ENCODE measurements at places on chromosomes 13 and 19.

GRCh38 chr13:48567515-48568369 lies 34.9 kb upstream of the RCBTB2 start:
- no peak overlapping the region for H3K4me3 ChIP-seq
- no peaks in the 10 kb centered on the region for H3K36me3 ChIP-seq
- H3K27me3 ChIP-seq, result no peaks in the 10 kb centered on the region
- no peak for DNase-seq

DNA sequence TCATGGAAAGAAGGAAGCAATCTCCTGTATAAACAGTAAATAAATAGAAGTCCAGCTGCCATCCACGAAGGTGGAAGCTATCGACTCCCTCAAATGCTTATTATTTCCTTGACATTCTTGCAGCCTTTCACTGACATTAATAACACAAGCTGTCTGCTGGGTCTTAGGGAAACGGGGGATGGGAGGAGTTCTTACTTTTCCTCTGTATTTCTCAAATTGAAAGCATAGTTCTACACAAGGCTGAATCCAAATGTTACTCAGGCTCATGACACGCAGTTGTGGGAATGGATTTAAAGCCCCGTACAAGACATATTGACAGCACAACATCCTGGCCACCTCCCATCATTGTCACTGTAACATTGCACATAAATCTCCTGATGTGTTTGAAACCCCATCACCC lies 4.0 kb downstream of the SERPINE3 start:
- no peaks in the 10 kb centered on the region for H3K4me1 ChIP-seq
- no peaks in the 10 kb centered on the region for H3K36me3 ChIP-seq
- no peak overlapping the region for H3K4me3 ChIP-seq

GRCh38 chr19:15813916-15814315 lies 1.5 kb downstream of the OR10H1 start:
- no peak overlapping the region for H3K4me3 ChIP-seq
- H3K36me3 ChIP-seq, result peaks cover 20% of the 10 kb centered on the region
- DNase-seq, result no peak
- no peaks in the 10 kb centered on the region for H3K27me3 ChIP-seq
- no peaks in the 10 kb centered on the region for H3K4me1 ChIP-seq

DNA sequence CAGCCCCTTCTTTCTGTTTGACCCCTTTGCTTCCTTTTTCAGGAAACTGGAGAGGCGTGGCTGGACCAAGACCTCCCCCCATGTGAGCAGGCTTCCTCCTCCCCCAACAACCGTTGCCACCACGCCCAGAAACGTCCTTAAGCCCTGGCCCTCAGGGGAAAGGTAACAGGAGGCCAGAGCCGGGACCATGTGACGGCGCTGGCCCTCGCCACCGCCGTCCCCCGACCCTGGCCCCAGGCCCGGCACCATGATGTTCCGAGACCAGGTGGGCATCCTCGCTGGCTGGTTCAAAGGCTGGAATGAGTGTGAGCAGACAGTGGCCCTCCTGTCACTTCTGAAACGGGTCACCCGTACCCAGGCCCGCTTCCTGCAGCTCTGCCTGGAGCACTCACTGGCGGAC lies 14.4 kb downstream of the SAMD4B start:
- no peak for DNase-seq
- no peaks in the 10 kb centered on the region for H3K4me1 ChIP-seq
- H3K27me3 ChIP-seq, result no peaks in the 10 kb centered on the region
- H3K4me3 ChIP-seq, result no peak overlapping the region
- peaks cover 79% of the 10 kb centered on the region for H3K36me3 ChIP-seq
- H3K27ac ChIP-seq, result no peak overlapping the region

DNA sequence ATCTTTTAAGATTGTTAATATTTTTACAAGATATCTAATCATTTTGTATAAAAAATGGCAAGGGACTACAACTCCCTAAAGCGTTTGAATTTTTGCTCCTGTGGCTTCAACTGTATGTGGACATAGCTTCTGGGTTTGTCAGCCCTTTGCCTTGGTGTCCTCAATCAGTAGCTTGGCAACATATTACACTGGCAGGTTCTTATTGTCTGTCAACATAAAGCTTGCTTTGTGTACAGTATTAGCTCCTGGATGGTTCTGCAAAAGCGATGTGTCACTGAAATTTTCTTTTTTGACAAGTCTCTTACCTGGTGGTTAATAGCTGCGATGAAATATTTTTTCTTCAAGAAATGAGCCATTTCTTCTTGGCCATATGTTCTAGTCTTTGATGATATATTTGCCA lies 190.0 kb downstream of the HS6ST3 start:
- DNase-seq, result no peak
- no peaks in the 10 kb centered on the region for H3K36me3 ChIP-seq
- no peaks in the 10 kb centered on the region for H3K4me1 ChIP-seq
- no peak overlapping the region for H3K27ac ChIP-seq

DNA sequence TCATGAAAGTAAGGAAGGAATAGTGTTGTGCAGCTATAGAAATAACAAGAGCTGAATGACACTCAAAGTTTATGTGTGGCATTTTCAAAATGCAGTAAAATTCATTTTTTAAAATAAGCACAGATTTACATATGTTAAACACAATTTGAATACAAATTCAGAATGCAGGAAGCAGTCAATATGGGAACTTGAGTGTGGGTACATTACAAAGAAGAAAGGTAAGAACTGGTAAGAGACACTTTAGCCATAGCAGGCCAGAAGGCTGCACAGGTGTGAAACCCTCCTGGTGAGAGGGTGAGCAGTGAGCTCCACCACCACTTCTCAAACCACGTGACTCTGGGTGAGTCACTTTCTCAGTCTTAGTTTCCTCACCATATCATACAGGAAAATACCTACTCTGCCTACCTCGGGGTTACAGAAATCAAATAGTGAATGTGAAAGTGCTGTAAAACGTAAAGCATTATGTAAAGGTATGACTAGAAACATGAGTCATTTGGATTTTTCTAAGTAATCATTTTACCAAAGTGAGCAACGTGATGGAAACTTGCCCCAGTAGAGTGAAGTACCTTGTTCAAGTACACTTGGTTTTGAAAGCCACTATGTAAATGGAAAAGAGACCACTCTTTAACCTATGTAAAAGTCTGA lies 40.5 kb downstream of the USP12 start:
- H3K27me3 ChIP-seq, result no peaks in the 10 kb centered on the region
- peaks cover 11% of the 10 kb centered on the region for H3K36me3 ChIP-seq
- peak; percentile 44 for DNase-seq
- H3K4me3 ChIP-seq, result no peak overlapping the region

All from H9 (cell line).